GM04504 (cell line): ENCODE measurements at places on chromosomes 13 and 19.

GRCh38 chr13:40442231-40442630, 224.2 kb downstream of the FOXO1 start:
- no peak for DNase-seq

DNA sequence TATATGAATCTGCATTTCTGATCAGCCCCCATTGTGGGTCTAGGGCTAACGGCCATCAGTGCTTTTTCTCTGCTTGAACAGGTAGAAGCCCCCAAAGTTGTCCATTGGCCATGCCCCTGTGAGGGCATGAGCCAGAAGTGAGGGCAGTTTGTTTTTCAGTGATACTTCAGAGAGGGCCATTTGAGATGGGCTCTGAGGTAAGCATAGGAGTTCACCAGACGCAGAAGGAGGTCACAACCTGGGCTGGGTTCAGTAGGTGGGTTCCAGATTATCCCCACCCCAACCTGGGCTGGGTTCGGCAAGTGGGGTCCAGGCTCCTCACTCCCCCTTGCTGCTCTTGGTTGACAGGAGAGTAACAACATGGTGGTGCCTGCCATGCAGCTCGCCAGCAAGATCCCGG, 33.4 kb downstream of the MAU2 start:
- no peak for DNase-seq

DNA sequence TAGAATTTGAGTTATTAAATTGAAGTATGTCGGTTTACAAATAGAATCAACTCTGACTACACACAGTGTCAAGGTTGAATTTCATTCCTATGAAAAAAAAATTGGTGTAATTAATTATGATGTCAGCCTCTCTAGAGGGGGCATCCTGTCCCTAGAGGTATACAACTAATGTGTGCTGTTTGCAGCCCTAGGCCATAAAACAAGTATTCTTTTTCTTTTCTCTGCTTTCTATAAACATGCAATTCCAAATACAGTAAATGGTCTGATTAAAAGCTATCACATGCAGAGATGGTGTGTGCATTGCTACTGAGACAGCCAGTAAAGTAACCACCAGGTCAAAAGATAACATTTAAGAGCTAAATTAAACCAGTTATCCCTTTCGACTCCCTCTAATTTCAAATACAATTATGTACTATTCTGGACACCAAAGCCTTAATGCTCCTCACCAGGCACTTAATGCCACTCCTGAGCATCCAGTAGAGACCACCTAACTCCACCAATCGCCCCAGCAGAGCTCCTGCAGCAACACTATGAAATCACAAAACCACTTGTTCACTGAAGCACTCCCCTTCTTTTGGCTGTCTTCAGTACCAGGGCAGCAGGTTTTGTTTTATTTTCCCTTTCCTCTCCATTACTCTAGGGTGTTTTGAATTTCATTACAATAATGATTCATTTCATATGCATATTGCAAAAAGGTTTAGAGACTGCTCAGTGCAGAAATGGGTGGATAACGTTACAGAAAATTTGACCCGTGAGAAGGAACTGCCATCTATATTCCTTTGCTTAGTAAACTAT, 426.9 kb downstream of the PCDH9 start:
- DNase-seq, result no peak

DNA sequence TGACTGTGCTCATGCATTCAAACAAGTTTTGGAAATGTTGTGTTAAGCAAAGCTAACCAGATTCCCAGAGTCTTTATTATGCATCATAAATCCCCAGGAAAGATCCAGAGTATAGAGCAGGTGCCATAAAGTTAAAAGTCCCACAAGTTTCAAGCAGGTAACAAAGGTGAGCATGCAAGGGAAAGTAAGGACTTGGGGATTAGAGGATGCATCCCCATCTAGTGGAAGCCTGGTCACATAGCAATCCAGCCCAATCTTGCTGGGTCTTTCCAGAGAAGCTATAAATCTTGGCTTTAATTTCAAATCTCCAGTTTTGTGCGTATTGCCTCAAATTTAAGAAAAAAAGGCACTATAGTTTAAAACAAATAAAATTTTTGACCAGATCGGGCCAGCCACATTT, 72.7 kb downstream of the ZNF254 start:
- no peak for DNase-seq

DNA sequence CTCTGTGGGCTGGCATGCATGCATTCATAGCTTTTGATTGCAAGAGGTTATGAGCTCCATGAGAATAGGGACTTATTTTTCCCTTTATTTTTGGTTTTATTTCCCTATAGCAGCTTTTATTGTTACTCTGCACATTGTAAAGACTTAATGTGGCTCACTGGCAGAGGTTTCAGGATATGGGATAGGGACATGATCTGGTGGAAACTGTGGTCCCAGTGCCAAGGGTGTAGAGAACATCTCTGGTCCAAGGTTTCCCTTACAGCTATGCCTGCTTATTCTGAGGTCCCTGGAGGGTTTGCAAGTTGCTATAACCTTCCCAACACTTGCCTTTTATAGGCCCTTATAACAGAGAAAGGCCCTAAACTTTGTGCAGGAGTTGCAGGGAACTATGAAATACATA, 33.6 kb downstream of the LMO7 start:
- DNase-seq, result no peak

DNA sequence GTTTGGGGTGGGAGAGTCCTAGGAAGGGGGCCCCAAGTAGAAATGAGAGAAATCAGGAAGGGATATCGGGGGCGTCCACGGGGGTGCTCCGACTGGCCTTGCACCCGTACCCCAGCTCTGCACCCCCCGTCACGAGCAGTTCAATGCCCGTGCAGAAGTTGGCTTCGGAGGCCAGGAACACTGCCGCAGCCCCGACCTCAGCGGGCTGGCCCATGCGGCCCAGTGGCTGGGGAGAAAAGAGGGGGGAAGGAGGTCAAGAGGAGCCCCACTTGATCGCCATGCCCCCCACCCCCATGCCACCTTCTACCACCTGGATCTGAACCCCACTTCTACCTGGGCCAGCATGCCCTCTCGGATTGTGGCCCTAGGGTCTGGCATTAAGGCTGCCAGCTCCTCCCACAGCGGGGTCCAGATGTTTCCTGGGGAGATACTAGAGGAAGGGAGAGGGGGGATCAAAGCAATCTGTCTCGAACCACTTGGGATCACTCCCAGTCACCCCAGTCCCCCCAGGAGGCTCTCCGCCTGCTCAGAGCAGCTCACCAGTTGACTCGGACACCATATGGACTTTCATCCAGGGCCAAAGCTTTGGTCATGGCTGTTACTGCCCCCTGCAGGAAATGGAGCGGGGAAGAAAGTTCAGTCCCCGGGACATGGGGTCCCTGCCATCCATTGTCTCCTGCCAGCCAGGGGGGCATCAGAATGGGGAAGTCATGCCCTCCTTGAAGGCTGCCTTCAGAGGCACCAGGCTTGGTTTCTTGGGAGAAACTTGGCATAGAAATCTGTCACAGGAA, 2.5 kb upstream of the BCAT2 start:
- DNase-seq, result no peak

DNA sequence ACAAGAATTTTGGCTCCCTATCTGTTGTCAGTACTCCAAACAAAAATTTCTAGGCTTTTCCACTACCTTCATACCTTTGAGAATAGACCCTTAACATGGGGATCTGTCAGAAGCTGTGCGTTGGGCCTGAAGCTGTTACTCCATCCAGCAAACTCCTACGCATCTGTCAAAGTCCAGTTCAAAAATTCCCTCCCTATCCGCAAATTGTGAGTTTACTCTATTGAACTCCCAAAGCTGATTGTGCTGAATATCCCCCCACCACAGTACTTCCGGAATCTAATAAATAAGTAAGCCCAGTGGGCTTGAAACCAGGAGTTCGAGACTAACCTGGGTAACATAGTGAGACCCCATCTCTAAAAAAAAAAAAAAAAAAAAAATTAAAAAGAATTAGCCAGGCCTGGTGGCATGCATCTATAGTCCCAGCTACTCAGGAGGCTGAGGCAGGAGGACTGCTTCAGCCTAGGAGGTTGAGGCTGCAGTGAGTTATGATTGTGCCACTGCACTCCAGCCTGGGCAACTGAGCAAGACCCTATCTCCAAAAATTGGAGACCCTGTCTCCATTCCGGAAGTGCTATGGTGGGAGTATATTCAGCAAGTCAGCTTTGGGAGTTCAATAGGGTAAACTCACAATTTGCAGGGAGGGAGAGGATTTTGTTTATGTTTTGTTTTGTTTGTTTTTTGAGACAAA, 930 bp upstream of the FBN3 start:
- DNase-seq, result no peak

DNA sequence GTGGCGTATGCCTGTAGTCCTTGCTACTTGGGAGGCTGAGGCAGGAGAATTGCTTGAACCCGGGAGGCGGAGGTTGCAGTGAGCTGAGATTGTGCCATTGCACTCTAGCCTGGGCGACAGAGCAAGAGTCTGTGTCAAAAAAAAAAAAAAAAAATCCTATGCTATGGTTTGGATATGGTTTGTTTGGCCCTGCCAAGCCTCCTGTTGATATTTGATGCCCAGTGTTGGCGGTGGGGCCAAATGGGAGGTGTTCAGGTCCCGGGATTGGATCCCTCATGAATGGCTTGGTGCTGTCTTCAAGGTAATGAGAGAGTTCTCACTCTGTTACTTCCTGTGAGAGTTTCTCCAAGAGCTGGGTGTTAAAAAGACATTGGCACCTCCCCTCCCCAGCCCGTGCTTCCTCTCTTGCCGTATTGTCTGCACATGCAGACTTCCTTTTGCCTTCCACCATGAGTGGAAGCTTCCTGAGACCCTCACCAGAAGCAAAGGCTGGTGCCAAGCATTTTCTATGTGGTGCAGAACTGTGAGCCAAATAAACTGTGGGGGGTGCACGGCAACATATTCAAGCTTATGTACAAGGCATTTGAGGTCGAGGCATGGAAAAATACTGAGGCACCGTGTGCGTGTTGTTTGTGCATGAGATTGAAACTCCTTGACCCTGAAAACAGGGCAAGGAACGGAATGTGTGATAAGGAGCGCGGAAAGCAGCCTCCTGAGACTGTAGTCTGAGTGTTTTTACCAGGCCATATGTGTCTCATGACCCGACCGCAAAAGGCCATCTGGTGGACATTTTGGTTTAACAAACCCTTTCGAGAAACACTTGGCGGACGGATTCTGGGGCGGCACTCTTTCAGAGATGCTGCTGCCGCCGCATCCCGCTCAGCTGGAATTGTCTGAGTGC, 7.3 kb downstream of the SIGLEC9 start:
- peak; percentile 20 for DNase-seq

DNA sequence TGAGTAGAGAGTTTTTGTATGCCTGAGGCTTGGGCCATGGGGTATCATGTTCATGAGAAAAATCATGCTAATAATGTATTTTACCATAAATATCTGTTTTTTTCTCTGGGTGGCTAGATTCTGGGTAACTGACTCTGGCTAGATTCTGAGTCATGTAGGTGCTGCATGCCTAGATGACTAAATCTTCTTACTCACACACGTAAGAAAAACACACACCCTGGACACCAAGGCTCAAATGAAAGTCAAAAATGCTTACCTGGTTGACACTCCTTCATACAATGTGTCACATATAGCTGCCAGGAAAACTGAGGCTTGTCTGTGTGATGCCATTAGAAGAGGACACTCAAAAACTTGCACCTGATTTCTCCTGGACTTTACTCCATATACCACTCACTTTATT, 597.4 kb upstream of the SLITRK1 start:
- DNase-seq, result no peak

DNA sequence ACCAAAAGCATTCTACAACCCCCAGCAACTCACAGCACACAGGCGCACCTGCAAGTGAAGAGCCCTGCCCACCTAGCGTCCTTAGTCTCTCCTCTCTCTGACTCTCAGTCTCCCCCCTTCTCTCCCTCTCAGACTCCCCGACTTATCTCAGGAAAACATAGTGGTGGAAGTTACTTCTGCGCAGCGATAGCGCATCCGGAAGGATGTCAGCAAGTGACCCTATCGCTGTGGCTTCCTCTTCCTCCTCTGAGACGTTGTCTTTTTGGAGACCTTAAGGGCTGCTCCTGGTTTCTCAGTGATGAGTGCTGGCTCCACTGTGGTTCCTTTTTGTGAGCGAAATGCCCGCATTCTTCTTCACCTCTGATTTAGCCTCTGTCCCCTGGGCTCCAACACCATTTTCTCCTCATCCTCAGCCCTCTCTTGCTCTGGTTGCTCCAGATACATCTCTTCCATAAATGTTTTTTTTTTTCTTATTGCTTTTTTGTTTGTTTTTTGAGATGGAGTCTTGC, 1.4 kb upstream of the YIF1B start:
- DNase-seq, result no peak

DNA sequence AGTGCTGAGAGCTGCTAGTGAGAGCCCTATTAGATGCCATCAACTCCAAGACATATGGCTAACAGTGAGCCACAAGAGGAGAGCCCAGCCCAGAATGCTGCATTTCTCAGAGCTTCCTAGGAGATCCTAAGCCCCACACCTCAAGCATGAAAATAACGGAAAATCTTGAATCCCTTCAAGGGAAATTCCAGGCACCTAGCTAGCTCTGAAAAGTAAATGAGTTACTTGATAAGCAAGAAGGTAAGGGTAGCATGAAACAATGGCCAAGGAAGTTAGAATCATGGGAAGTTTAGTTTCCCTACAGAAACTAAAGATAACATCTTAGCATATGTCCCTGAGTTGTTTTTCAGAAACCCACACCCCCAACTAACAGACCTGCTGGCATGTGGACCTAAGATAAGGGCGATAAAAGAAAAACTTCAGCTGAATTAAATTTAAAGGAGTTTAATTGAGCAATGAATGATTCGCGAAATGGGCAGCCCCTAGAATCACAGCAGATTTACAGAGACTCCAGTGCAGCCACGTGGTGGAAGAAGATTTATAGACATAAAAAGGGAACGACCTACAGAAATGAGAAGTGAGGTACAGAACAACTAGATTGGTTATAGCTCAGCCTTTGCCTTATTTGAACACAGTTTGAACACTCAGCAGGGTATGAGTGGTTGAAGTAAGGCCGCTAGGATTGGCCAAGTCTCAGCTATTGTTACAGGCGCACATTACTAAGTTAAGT, 301.3 kb upstream of the DACH1 start:
- DNase-seq, result no peak
